NCI-H1694 treated with DMSO at 0.1 percent for 48 hours (cell line): ENCODE measurements at places on chromosomes 1 and 21.

DNA sequence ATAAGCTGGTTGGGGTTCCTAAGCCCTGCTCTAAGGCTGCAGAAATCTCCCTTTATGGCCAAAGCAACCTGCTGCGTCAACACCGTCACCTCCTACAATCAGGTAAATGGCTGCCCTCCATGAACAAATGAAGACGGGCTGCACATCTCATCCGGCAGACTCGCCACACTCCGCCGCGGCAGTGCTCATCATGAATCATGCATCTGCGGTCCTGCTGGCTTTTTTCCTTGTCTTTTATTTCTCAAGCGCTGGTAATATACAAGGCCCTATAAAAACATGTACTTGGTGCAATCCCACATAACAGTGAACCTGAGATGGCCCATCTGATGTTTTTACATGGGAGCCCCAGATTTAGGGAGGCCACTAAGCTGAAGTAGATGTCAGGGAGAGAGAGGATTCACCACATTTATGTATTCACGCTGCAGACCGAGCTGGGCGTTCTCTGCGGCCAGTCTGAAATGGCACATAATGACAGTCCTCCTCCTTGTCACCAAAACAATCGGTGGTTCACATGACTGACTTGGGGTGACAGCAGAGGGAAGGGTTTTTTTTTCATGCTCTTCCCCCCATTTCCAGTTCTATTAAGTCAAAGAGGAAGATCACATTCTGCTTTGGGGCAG, 91.6 kb downstream of the KAZN start:
- no peak for DNase-seq

GRCh38 chr1:71390518-71390917, 309.7 kb upstream of the ZRANB2 start:
- DNase-seq: no peak

DNA sequence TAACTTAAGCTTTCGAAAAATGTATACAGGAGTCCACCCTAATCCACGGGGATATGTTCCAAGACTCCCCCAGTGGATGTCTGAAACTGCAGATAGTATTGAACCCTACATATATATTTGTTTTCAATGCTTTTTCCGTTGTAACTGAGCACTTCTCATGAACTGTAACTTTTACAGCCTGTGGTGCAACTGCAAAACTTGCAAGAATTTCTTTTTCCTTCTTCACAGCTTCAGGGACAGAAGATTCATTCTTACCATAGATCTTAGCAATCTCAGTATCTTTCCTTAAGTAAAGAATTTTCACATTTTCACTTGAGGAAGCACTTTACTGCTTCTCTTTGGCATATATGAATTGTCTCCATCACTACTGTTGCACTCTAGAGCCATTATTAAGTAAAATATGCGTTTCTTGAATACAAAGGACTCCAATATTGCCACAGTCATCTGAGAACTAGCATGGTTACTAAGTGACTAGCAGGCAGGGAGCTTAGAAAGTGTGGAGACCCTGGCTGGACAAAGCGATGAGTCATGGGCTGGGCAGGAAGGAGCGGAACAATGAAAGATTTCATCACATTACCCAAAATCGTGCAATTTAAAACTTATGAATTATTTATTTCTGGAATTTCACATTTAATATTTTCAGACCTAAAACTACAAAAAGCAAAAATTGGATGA, 14.1 kb downstream of the DPYD start:
- no peak for DNase-seq

- DNase-seq: no peak
Measured at GRCh38 chr1:119136401-119136800, 4.1 kb downstream of the WARS2 start.

GRCh38 chr1:1210726-1211540, 3.0 kb downstream of the TNFRSF4 start:
- DNase-seq: no peak

- DNase-seq: no peak
Measured at GRCh38 chr1:59415881-59416280, 119.0 kb downstream of the FGGY start.
